Natural killer cell (primary cell): ENCODE measurements at places on chromosomes 5 and 9.
A peak's percentile ranks its signal among the peaks of the same experiment; 100 is the strongest.

GRCh38 chr9:116476935-116477381 is 210.1 kb upstream of the TRIM32 start:
- DNase-seq, result no peak

DNA sequence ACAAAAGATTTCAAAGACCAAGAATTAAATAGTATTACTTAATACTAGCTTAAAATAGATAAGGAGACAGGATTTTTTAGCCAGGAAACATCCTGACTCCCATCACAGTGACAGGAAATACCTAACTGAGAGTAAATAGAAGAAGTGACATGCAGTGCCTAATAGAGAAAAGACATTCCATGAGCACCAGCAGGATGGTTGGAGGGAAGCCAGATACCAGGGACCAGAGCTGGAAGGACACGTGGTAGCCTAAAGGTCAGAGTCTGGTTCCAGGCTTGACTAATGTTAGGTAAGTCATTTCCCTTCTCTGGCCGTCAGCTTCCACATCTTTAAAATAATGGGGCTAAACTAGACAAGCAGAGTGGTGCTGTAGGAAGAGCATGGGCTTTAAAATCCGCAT is 41.6 kb downstream of the CDK5RAP2 start:
- DNase-seq, result no peak

DNA sequence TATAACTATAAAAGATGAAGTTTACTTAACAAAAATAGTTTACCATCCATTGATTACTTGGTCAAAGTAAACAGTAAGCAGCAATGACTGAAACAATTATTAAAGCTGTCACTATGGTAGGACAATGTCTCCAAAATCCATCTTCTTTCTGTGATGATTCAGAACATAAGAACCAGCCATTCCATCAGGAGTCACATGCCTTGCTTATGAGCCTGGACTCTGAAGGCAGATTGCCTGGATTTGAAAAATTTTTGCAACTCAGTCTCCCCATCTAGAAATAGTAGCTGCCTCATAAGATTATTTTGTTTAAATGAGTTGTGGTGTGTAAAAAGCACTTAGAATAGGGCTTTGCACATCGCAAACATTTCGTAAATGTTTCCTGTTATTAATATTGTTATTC is 136.2 kb downstream of the LIFR start:
- DNase-seq, result no peak

- DNase-seq, result no peak
Measured at GRCh38 chr5:161572914-161573313, 26.4 kb upstream of the GABRB2 start.

DNA sequence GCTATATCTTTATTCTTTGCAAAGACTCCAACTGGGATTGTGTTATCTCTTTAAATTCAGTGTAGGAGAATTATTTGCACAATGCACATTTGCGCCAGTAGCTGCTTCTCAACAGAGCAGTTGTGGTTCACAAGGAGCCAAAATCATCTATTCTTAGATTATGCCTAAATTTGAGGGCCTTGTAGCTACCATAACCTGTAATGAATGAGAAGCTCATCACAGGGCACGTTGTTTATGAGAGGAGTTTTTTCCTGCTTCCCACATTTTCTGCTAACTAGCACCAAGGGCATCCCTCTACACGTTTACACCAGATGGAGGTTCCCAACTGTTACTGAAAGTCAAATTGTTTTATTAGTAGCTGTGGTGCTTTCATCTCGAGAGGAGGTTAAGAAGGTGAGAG is 322.4 kb downstream of the TMEM161B start:
- no peak for DNase-seq

DNA sequence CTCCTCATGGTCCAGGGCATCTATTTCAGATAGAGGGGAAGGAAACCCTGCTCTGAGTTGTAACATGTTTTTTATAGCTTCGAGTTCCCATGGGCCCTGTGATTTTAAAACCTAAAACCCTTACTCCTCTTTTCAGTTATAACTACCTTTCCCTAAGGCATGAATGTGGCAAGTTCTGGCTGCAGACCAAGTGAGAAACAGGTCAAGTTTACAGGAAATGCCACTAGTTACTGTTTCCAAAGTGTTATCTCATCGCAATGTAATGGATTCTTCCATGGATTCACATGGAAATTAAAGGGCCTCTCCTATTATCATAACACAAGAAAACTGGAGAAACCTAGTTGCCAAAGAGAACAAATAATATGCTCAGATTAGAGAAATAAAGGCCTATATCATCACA is 574.5 kb upstream of the GRAMD2B start:
- DNase-seq, result no peak

- DNase-seq, result no peak
Measured at GRCh38 chr5:125140855-125141254, 394.4 kb upstream of the ZNF608 start.

DNA sequence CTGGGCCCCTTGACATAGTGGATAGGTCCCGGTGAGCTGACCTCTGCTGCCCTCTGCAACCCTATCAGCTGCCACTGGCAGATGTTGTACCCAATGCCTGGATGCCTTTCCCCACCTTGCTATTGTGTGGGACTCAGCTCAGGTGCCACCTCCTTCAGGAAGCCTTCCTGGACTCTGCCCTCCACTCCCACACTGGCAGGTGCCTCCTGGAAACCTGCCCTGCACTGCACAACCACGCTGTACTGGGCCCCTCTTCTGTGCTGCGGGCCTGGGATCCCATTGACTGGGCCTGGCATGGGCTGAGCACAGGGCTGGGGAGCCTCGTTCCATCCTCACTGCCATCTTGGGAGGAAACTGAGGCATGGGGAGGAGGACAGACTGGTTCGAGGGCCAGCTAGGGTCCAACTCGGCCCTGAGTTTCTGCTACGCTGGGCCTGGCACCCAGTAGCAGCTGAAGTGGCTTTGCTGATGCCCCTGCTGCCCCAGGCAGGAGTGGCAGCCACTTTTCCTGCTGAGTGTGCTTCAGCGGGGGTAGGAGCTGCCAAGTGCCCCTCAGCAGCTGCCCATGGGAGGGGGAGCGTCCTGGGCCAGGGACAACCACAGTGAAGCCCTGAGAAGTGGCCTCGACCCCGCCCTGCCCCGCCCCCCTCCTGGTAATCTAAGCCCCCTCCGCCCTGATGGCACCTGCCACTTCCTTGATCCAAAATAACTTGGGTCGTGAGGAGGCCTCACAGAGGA is 1.3 kb downstream of the AK1 start:
- DNase-seq, result no peak

DNA sequence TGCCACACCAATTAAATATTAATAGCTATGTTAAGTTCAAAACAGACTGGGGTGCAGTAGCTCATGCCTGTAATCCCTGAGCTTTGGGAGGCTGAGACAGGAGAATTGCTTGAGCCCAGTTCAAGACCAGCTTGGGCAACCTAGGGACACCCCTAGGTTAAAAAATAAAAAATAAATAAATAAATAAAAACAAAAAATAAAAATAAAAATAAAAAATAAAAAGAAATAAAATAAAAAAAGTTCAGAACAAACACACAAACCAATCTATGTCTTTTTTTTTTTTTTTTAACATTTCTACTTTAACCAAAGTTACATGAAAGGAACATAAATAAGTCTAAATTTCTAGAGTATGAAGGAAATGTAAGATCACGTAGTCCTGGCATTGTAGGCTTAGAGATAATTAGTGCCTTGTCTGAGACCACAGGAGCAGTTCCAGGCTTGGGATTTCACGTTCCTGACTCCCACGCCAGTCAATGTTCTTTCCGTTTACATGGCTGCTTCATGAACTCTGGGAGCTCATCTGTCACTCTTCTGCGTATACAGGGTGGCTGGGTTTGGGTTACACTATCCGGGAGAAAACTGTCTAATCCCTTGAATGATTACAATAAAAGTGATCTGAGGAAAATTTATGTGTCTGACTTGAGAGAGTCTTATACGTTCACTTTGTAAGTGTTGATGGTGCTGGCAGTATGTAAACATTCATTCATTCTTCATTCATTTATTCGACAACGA is 85.2 kb downstream of the KIAA1958 start:
- DNase-seq, result no peak

- no peak for DNase-seq
Measured at GRCh38 chr5:165094782-165095181, 1589.4 kb downstream of the MAT2B start.

DNA sequence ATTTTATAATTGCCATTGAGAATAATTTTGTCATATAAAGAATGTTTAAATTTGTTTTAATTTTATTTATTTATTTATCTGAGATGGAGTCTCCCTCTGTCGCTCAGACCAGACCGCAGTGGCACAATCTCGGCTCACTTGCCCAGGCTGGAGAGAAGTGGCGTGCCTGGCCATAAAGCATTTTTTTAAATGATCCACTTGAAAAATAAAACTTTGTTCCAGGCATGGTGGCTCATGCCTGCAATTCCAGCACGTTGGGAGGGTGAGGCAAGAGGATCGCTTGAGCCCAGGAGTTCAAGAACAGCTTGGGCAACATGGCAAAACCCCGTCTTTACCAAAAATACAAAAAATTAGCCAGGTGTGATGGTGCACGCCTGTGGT is 2.1 kb upstream of the SIT1 start:
- no peak for DNase-seq

DNA sequence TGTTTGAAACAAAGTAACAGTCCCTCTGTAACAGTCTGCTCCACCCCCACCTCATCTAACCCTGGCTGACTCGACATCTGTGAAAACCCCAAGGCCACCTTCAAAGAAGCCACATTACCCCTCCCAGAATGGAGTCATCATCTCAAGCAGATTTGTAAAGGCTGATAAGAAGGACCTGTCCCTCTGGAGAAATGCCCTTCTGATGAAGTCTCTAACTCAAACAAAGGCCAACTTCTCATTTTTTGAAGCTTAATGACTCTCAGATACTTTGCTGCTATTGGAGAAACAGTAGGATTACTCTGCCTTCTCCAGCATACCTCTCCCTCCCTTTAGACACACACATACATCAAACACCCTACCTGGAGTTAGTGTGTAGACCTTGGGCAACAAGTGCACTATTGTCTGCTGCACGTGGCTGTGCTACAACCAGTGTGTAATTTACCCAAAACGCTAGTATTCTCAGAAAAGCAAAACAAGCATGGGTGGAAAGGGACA is 5.3 kb upstream of the SUSD1 start:
- peak; percentile 42 for DNase-seq

DNA sequence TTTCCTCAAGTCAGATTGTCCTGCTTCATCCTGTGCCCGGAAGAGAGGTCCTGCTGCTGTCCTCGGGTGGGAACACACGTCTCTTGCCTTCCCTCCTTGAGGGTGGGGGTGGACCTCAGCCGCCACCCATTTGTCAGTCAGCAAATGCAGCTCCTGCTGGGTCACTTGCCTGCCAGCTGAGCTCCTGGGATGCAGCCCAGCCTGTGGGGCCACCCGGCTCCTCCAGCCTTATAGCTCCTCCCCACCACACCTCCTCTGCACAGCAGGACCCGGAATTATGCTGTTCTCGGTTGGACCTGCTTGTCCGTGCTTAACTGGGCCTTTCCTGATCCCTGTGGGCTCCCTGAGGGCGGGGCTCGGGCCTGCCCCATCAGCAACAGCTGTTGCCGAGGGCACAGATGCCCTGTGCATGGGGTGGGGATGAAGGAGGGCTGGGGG is 52.7 kb downstream of the RXRA start:
- DNase-seq, result no peak

GRCh38 chr5:87322381-87322780 is 54.7 kb downstream of the RASA1 start:
- DNase-seq, result no peak

GRCh38 chr9:97704345-97704677 is 7.2 kb upstream of the XPA start:
- DNase-seq, result no peak

- no peak for DNase-seq
Measured at GRCh38 chr5:79890119-79890929, 100.7 kb downstream of the MTX3 start.

GRCh38 chr9:122382901-122383850 is 12.4 kb downstream of the PTGS1 start:
- DNase-seq, result no peak

DNA sequence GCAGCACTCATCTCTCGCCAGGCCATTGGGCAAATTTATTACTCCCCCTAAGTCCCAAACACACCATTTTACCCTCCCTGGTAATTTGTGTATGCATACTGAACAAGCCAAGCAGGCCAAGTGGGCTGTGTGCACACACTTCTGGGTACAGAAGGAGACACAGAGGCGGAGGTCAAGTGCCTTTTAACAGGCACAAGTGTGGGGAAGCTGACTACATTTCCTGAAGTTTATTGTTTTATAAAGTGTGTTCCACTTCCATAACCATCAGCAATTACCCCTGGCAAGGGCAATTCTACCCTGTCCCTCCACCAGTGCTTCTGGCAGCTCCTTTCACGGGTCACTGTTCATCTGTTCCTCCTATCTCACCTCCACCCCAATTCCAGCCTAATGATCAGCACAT is 93.9 kb downstream of the SETX start:
- no peak for DNase-seq

GRCh38 chr9:79709743-79710674 is 138.2 kb downstream of the TLE4 start:
- DNase-seq, result no peak

DNA sequence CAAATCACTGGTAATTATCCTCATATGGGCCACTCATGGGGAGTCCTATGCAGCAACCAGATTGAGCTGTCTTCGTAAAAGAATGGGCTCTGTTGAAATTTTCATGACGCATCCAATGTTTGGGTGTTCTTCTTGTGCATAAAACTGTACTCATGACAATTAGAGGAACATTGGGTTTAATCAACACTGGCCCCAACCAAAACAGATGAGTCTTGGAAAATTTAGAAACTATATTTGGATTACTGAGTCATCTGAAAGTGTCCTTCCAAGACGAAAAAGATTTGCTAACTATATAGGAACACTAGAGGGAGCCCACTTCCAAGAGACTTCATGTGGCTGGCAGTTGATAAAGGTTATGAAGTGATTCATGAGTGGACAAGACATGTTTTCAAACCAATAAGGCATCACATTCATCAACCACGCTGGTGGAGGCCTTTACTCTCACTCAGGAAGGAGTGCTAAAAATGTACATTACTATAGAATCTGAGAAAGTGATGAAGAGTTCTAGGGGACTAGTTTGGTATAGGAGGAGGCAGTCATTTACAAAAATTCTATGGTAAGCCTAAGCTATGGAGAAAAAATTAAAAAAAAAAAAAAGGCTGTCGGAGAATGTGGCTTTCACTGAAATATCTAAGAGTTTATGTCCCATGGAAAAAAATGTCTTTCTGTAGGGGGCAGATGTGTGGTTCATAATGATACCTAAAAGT is 313.5 kb downstream of the PRDM9 start:
- DNase-seq, result no peak

- DNase-seq, result no peak
Measured at GRCh38 chr5:158953929-158954534, 145.7 kb downstream of the EBF1 start.

- DNase-seq, result no peak
Measured at GRCh38 chr5:6260846-6261245, 117.5 kb downstream of the MED10 start.

DNA sequence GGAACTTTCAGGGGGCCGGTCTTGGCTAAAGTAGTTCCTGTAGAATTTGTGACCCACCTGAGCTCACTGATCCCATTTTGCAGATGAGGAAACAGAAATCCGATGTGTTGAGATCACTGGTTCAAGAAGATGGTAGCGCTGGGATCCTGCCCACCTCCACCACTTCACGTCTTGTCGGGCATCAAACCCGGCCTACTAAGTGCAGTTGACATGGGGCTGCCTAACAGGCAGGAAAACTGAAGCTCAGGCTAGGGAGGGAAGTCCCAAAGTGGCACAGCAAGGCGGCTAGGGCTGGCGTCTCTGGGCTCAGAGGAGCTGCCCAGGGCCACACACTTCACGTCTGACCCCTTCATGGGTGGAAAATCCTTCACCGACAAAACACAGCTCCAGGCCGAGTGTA is 502 bp upstream of the ENG start:
- DNase-seq, result no peak
